HEK293T (cell line): ENCODE measurements at places on chromosomes 3 and 15.

DNA sequence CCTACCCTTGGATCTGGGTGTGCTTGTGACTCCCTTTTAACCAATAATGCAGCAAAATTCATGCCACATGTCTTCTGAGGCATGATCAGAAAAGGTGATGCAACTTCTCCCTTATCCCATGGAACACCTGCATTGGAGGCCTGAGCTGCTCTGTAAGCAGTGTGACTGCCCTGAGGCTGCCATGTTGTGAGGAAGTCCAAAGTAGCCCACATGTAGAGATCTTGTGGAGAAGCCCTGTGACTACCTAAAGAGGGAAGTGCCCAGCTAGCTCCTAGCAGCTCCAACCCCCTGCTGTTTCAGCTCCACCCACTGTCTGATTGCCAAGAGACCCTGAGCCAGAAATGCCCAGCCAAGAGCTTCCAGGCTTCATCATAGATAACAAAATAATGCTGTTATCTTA lies 6.4 kb upstream of the NR1D2 start:
- DNase-seq, result no peak

GRCh38 chr3:28317438-28318022 lies 31.0 kb upstream of the ZCWPW2 start:
- DNase-seq, result peak; percentile 60

- no peak for DNase-seq
These were observed 1521.5 kb downstream of the OTOL1 start for GRCh38 chr3:163018067-163018466.

- DNase-seq, result no peak
These were observed 22.2 kb upstream of the B3GNT5 start for GRCh38 chr3:183230826-183231225.
